ENCODE measurements at places on chromosomes 6 and 20. TPM values are rescaled to one million over a fixed set of nuclear protein-coding genes. Genes with fewer than 3 reads are reported as not detected.

Gene NOTCH4
- 0.85 TPM for total RNA-seq

Gene NKAPL
- 1.8 TPM for total RNA-seq

Gene CD40
- total RNA-seq: 5.6 TPM

Gene ENPP5
- 0.46 TPM for total RNA-seq

Gene SEMG1
- total RNA-seq: not detected

Gene LST1
- not detected for total RNA-seq

Gene RGL2
- total RNA-seq: 17.9 TPM

Gene FAXC
- total RNA-seq: 0.55 TPM

Gene FAM83C
- not detected for total RNA-seq

Gene RAD21L1
- 0.14 TPM for total RNA-seq

Gene GMDS
- 5.2 TPM for total RNA-seq

Gene C20orf144
- total RNA-seq: 0.09 TPM

Gene CENPQ
- total RNA-seq: 4.0 TPM

Gene TAGAP
- total RNA-seq: not detected

Gene GRIK2
- total RNA-seq: 3.5 TPM

Gene CLIC5
- not detected for total RNA-seq

Gene VWA7
- total RNA-seq: 0.28 TPM

Gene F13A1
- not detected for total RNA-seq

Gene DLL1
- 0.46 TPM for total RNA-seq

Gene MYBL2
- 0.71 TPM for total RNA-seq

Gene SYTL3
- 4.2 TPM for total RNA-seq

Gene EFCAB8
- 0.28 TPM for total RNA-seq

Gene ROS1
- total RNA-seq: 0.09 TPM

Gene TREML2
- total RNA-seq: not detected

Gene PSORS1C2
- not detected for total RNA-seq

Gene GLP1R
- total RNA-seq: not detected

Gene CST4
- total RNA-seq: 0.43 TPM

Gene SNRPB
- total RNA-seq: 82.6 TPM

Gene DNAH8
- total RNA-seq: 0.09 TPM

Gene C6orf163
- total RNA-seq: 1.1 TPM

Gene CDSN
- total RNA-seq: under 0.01 TPM

Gene TMEM244
- not detected for total RNA-seq

Gene XKR7
- total RNA-seq: not detected

Gene RFX6
- total RNA-seq: not detected

Gene CRYBG1
- total RNA-seq: 4.4 TPM

Gene TGM2
- total RNA-seq: 241 TPM

Gene OTOR
- total RNA-seq: not detected

Gene PPIL6
- 6.9 TPM for total RNA-seq

Gene DACT2
- total RNA-seq: 0.85 TPM

Gene LIME1
- total RNA-seq: 2.2 TPM

Gene SOX4
- 30.7 TPM for total RNA-seq

Gene GTSF1L
- total RNA-seq: not detected

Gene CCN6
- not detected for total RNA-seq

Gene TFAP2D
- not detected for total RNA-seq

Gene TRIM15
- total RNA-seq: not detected

Gene PNLDC1
- not detected for total RNA-seq

Gene AURKA
- 5.8 TPM for total RNA-seq

Gene C20orf141
- total RNA-seq: 0.37 TPM

Gene CYP21A2
- total RNA-seq: not detected

Gene UNC5CL
- total RNA-seq: 0.09 TPM

Gene FILIP1
- total RNA-seq: 0.14 TPM

Gene C6orf15
- total RNA-seq: not detected
